A549 treated with DMSO at 1 μM for 4 hours (cell line): ENCODE measurements at places on chromosomes 1 and 21. TPM values are rescaled to one million over a fixed set of nuclear protein-coding genes. Genes with fewer than 3 reads are reported as not detected.

The TINAGL1 gene
- 0.53 to 1.0 TPM (median 0.95 TPM) in 5 replicates for total RNA-seq

The CDC14A gene
- 2.3 to 3.4 TPM (median 3.0 TPM) in 5 replicates for total RNA-seq

The NBL1 gene
- total RNA-seq, result 25.1 to 48.0 TPM (median 37.0 TPM) in 5 replicates

The SIPA1L2 gene
- total RNA-seq, result 8.2 to 9.5 TPM (median 9.3 TPM) in 5 replicates

The AQP10 gene
- not detected in 5 replicates for total RNA-seq

The TMEM79 gene
- total RNA-seq, result 5.4 to 10.2 TPM (median 8.3 TPM) in 5 replicates

The ADGRL2 gene
- total RNA-seq, result 10.7 to 15.3 TPM (median 14.1 TPM) in 5 replicates

The SLC45A3 gene
- 5.5 to 7.2 TPM (median 6.7 TPM) in 5 replicates for total RNA-seq

The NBPF10 gene
- 0.55 to 0.76 TPM (median 0.61 TPM) in 5 replicates for total RNA-seq

The CLDN17 gene
- not detected in 5 replicates for total RNA-seq

The CYP4A22 gene
- not detected in 5 replicates for total RNA-seq

The AMY2A gene
- total RNA-seq, result not detected in 5 replicates

The C8A gene
- total RNA-seq, result not detected in 5 replicates

The PROX1 gene
- 0.05 to 0.46 TPM (median 0.06 TPM) in 4 of 5 replicates, not detected in the other for total RNA-seq

The FGR gene
- 0.07 TPM in 1 of 5 replicates, not detected in the others for total RNA-seq

The GSTM5 gene
- not detected in 5 replicates for total RNA-seq

The MAB21L3 gene
- 0.02 TPM in 1 of 5 replicates, not detected in the others for total RNA-seq

The FAM72A gene
- 9.0 to 13.7 TPM (median 12.6 TPM) in 5 replicates for total RNA-seq

The CHRNB2 gene
- 0.36 to 0.45 TPM (median 0.41 TPM) in 5 replicates for total RNA-seq

The ASAP3 gene
- total RNA-seq, result 2.5 to 3.6 TPM (median 3.1 TPM) in 5 replicates

The APH1A gene
- total RNA-seq, result 129 to 138 TPM (median 132 TPM) in 5 replicates

The FCRLA gene
- total RNA-seq, result 0.06 to 0.09 TPM in 2 of 5 replicates, not detected in the others

The OLFML2B gene
- total RNA-seq, result 0.34 to 0.92 TPM (median 0.52 TPM) in 5 replicates

The PMF1 gene
- total RNA-seq, result 54.6 to 65.6 TPM (median 58.8 TPM) in 5 replicates

The MAP3K21 gene
- 11.7 to 14.2 TPM (median 13.6 TPM) in 5 replicates for total RNA-seq

The SPATA45 gene
- total RNA-seq, result 0.39 TPM in 1 of 5 replicates, not detected in the others

The MYOM3 gene
- 5.8 to 7.2 TPM (median 6.4 TPM) in 5 replicates for total RNA-seq

The GLIS1 gene
- 0.03 to 0.06 TPM (median 0.04 TPM) in 3 of 5 replicates, not detected in the others for total RNA-seq

The KRTAP20-1 gene
- total RNA-seq, result not detected in 5 replicates

The FAM151A gene
- not detected in 5 replicates for total RNA-seq

The USH2A gene
- not detected in 5 replicates for total RNA-seq

The VANGL2 gene
- total RNA-seq, result 0.84 to 1.3 TPM (median 1.2 TPM) in 5 replicates

The TIE1 gene
- 0.02 to 0.09 TPM in 2 of 5 replicates, not detected in the others for total RNA-seq

The RHBG gene
- not detected in 5 replicates for total RNA-seq

The E2F2 gene
- total RNA-seq, result 2.5 to 3.4 TPM (median 3.2 TPM) in 5 replicates

The VWA1 gene
- 6.1 to 16.9 TPM (median 13.8 TPM) in 5 replicates for total RNA-seq

The FCGR2B gene
- total RNA-seq, result not detected in 5 replicates
